ENCODE measurements at places on chromosomes 4 and X.

DNA sequence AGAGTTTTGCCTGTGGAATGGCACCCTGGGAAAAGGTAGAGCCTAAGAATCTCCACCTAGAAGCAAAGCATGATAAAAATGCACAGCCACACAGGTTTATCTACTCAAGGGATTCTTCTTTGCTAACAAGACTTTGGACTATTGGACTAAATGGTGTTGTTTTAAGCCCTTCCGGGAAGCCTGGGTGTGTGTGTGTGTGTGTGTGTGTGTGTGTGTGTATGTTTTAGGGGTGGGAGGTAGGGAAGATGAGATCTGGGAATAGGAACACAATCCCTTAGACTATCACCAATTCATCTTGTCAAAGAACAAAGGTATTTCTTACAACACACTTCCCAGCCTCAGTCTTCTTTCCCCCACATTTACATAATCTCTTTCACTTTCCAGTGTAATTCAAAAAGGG lies 327.5 kb upstream of the FGF16 start:
- DNase-seq, result no peak

GRCh38 chr4:136699905-136700304 lies 832.4 kb downstream of the PCDH18 start:
- no peak for DNase-seq

DNA sequence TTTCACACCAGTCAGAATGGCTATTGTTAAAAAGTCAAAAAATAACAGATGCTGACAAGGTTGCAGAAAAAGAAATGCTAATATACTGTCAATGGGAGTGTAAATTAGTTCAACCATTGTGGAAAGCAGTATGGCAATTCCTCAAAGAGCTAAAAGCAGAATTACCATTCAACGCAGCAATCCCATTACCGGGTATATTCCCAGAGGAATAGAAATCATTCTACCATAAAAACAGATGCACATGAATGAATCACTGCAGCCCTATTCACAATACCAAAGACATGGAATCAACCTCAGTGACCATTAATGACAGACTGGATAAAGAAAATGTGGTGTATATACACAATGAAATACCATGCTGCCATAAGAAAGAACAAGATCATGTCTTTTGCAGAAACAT lies 243.0 kb downstream of the STPG2 start:
- DNase-seq, result no peak

DNA sequence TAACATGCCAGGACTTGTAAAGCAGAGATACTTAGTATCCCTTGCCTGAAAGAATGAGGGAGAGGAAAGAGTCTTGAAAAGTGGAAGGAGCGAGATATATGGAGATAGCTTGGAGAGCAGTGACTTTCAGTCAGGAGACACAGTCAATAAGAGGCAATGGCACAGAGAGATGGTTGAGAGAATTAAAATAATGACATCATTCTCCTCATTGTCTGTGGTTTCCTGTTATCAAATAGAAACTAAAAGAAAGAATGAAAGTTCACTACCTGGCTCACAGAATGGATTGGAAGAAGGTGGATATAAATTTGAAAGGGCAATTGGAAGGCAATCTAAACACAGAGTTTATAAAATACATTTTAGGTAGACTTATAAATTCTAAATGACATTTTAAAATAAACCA lies 760.2 kb upstream of the AADAT start:
- no peak for DNase-seq

- DNase-seq, result no peak
Observed at GRCh38 chr4:19224820-19225219, 1026.9 kb upstream of the SLIT2 start.

- no peak for DNase-seq
Observed at GRCh38 chr4:13535708-13536361, 8.5 kb downstream of the NKX3-2 start.

- DNase-seq, result no peak
Observed at GRCh38 chrX:129696463-129697155, 41.9 kb upstream of the APLN start.

DNA sequence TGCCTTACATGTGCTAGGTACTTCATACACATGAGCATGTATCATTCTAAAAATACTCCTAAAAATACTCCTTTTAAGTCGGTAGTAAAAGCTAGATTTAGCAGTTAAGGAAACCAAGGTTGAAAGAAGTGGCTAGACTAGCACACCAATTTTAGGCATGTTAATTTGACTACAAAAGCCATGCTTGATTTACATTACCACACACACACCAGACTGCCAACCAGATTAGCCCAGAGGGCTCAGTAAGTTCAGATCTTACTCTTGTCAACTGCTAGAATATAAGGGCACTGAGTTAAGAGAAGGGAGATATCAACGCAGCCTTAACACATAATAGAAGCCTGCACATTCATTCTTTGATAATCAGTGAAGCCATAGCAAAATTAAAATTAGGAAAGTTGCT lies 117.9 kb downstream of the MID1IP1 start:
- no peak for DNase-seq

DNA sequence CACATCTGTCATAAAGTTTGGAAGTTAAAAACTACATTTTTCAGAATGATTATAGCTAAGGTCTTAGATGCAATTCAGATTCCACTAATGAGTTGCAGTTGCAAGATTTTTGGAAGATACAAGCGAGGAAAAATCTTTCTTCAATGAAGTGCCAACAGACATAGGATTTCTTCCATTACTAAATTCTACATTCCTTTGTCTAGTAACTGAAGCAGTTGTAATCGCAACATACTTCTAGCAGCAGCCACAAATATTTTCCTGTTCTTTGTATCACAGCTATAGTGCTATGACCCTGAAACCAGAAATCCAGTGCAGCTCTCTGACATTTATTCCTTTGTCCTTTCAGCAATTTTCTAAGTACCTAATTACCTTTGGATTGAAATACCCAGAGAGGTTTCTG lies 225.2 kb upstream of the SLIT2 start:
- no peak for DNase-seq

DNA sequence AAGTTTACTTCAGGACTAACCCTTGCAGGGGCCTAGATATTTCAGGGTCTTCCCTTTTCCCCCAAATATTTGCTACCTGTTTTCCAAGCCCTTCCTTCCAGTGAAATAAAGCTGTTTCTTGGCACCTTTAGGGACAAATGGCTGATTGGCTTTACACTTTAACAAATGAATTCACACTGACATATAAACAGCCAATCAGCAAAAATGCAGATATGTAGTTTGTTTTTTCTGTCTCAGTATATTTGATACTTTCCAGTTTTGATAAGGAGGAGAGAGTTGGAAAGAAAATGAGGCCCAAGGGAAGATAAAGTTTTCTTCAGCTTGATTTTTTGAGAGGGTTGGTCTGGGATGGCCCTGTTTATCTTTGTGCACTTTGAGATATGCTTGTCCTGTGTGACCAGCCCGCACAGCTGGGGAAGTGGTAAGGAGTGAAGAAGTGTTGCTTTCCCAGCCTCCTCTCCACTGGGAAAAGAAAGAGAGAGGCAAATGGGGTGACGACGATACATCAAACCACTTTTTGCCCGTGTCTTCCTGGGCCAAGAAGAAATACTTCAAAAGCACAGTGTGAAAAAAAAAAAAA lies 67.5 kb downstream of the MGST2 start:
- no peak for DNase-seq

DNA sequence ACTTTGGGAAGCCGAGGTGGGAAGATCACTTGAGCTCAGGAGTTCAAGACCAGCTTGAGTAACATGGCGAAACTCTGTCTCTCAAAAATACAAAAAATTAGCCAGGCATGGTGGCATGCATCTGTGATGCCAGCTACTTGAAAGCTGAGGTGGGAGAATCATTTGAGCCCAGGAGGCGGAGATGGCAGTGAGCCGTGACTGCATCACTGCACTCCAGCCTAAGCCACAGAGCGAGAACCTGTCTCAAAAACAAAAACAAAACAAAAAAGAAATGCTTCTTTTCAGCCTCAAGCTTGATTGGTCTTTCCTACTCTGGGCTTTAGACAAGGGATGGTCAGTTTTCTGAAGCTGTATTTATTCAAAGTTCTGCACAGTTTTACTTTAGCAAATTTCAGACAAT lies 15.8 kb upstream of the DHRSX start:
- no peak for DNase-seq

DNA sequence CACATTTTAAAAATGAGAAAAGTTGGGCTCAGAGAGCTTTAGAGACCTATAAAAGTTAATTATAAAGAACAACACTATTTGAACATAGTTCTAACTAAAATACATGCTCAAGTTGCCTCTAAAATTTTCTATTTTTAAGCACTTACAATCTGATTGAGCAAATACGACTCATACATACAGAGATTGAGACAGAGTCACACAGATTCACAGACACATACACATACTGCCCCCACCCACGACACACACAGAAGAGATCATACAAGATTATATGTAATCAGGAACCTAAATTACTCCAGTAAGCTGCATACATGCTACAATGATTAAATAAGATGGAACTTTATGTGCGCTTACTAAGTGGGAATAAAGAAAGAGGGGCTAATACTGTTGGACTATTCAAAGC lies 2.7 kb upstream of the ASB5 start:
- DNase-seq, result no peak

DNA sequence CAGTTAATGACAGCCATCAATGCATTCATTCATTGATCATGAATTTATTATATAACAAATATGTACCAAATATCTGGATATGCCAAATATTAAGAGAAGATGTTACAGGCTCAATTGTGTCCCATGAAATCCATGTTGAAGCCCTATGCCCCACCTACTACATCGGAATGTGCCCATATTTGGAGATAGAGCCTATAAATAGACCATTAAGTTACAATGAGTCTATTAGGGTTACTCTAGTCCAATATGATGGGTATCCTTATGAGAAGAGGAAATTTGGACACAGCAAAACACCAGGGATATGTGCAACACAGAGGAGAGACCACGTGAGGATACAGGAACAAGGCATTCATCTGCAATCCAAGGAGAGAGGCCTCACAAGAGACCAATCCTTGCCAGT lies 634.5 kb downstream of the DMD start:
- DNase-seq, result no peak

- no peak for DNase-seq
Observed at GRCh38 chr4:41751449-41752061, 3.0 kb upstream of the PHOX2B start.

DNA sequence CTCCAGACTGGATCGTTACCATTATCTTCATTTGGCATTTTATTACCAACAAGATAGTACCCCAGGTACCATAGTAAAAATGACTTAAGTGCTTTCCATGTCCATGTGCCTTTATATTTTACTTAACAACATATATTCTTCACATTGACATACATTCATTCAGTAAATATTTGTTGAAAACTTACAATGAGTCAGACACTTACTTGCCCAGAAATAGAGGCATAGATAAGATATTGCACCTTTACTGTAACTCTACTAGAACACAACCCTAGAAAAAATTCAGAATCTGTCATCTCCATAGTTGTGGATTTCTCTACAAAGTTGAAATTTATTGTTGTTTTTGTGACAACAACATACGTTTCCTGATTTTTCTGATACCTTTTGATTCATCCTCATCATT lies 640.6 kb downstream of the RPA4 start:
- DNase-seq, result no peak

DNA sequence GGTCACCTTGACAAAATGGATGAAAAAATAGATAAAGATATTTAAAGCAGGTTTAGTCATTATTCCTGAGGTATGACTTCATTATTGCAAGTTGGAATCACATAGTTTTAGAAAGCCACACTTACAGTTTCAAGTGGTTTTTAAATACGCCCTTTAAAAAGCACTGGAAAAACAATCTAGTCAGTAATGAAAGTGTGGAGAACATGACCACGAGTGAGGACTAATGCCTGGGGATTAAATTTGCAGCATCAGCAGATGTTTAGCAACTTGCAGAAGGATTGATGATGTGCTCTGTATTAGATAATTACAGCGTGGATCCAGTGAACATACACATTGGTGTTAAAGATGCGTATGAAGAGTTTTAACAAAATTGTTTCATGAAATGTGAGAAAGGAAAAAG lies 5.9 kb downstream of the SPARCL1 start:
- DNase-seq, result no peak

DNA sequence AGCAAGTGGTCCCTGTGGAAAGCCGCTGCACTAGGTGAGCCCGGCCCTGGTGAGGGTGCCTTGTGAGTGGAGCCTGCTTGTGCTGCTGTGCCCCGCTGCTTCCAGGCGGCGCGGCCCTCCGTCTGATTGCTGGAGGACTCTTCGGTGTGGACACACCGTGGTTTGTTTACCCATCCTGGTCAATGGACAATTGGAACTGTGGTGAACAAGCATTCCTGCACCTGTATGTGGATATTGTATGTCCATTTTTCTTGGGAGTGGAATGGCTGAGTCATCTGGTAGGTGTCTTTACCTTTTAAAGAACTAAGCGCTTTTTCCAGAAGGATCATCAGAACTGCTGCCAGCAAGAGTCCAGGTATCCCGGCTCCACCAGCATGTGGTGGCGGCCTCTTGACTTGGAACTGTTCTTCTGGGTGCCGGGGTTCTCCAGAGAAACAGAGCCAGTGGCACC lies 15.6 kb downstream of the MAEA start:
- no peak for DNase-seq

DNA sequence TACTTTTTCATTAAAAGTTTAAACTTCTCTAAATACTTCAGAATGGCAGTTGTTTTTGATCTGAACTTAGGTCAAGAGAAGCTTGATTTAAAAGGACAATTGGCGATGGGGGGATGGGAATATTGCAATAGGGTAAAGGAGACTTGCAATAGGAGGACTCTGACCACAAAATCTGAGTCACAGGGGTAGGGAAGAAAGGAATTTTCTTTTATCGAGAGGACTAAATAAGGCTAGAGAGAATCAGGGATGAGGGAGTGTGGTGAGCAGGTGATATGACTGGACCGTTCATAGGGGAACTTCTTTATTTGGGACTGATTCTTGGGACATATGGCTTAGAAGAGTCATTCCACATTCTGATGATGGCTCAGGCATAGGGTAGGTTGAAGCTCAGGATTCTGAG lies 1260.2 kb downstream of the ADGRL3 start:
- DNase-seq, result no peak

- DNase-seq, result no peak
Observed at GRCh38 chr4:35966566-35966965, 277.7 kb downstream of the ARAP2 start.

GRCh38 chr4:3266076-3266475 lies 17.1 kb downstream of the MSANTD1 start:
- no peak for DNase-seq

DNA sequence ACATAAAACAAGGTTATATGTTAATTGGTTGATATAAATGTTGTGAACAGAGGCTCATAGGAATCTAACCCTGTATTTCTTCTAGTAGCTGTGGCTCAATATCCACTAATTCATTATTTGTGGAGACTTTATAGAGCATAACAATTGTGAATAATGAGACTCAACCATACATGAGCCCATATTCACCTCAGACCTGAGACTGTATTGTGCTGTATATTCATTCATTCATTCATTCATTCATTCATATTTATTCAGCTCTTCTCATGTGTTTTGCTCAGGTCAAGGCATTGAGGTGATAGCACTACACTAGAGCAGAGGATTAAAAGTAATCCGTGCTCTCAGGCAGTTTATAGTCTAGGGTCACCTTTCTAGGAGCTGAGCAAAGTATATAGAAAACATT lies 24.5 kb upstream of the ANXA3 start:
- DNase-seq, result no peak
